Right kidney (tissue), 9 donors: ENCODE measurements at places on chromosomes 5 and 9.

DNA sequence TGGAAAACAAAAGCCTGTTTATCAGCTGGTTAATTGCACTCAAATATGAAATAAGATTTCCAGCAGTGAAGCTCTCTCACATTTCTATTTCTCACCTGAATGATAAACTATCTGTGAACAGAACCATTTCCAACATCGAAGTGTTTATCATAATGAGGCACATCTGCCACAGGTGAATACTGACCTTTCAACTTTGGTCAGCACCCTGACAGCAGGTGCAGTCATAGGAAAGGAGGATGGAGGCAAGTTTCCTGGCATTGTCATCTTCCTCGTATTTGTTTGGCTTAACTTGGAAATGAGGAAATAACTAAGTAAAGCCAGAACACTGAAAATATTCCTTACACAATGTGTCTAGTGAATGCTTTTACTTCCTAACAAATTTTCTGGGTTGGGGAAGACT, 716.4 kb downstream of the NR2F1-AS1 start:
- no peak for DNase-seq

GRCh38 chr9:37969130-37969529, 65.2 kb upstream of the SLC25A51 start:
- DNase-seq, result no peak

- no peak for DNase-seq
These were observed 43.9 kb upstream of the SEMA4D start for GRCh38 chr9:89541798-89542197.

- no peak for DNase-seq
These were observed 62.8 kb downstream of the COL15A1 start for GRCh38 chr9:99006511-99006910.

DNA sequence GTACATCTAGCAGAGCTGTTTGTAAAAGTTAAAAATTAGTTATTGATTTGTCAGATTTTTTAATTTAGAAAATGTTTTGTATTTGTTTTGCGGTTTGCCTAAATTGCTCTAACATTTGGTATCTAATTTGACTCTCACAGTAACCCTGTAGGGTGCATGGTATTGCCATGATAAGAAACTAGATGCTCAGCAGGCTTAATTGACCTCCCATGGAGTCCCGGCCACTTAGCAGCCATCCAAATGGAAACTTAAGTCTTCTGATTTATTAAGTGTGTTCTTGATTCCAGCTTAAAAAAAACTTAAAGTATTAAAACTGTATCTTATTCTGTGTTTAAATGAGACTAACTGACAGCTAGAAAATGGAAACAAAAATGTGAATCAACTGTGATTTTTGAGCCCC, 54.5 kb downstream of the CAST start:
- DNase-seq, result no peak

DNA sequence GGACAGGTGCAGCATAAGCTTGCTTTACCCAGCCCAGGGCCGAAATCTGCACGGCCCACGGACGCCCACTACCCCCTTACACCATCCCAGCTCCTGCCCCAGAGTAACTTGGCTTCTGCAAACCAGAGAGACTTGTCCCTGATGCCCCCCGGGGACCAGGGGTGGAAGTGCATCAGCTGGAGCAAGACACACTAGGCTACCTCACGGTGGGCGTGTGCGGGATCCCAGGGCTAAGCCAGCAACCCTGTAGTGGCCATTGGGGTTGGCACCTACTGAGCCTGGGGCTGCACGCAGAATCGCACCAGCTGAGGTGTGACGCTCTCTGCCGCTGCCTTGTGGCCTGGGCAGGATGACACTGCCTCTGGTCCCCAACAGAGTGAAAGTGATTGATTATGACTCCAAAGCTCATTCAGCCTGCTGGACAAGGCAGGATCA, 6.1 kb upstream of the ZNF79 start:
- no peak for DNase-seq
